Esophagus squamous epithelium (tissue), 5 donors: ENCODE measurements at places on chromosomes 7 and 10.

DNA sequence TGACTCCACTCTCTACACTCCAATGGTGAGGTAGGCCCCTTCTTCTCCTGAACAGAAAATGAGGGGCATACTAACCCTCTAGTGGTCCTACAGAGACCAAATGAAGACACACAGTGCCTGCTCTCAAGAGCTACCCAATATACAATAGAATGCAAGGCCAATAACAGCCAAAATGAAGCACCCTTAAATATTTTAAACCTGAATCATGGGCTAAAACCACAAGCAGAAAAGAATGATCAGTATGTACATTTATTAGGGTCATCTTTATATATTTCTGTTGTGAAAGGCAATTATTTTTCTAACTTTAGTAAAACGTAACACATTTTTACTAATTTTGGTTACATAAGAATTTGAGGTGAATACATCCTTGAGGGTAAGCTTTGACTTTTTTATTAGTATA lies 49.9 kb upstream of the COL1A2 start:
- no peak for DNase-seq

DNA sequence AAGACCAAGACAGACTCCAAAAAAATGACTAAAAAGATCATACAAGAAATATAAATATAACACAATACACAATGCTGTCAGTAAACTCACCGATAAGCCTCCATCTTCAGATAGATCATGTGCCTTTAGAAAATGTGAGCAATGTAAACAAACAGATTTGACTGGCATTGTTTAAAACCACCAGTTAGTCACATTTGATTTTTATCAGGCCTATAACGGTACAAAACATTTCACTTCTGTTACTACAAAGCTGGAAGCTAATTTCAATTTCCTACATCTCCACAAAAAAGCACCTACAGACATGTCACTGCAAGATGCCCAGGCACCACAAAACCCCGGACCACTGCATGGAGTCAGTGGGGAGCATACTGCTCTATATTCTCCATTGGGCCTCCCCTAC lies 18.9 kb downstream of the SGMS1 start:
- DNase-seq = no peak

DNA sequence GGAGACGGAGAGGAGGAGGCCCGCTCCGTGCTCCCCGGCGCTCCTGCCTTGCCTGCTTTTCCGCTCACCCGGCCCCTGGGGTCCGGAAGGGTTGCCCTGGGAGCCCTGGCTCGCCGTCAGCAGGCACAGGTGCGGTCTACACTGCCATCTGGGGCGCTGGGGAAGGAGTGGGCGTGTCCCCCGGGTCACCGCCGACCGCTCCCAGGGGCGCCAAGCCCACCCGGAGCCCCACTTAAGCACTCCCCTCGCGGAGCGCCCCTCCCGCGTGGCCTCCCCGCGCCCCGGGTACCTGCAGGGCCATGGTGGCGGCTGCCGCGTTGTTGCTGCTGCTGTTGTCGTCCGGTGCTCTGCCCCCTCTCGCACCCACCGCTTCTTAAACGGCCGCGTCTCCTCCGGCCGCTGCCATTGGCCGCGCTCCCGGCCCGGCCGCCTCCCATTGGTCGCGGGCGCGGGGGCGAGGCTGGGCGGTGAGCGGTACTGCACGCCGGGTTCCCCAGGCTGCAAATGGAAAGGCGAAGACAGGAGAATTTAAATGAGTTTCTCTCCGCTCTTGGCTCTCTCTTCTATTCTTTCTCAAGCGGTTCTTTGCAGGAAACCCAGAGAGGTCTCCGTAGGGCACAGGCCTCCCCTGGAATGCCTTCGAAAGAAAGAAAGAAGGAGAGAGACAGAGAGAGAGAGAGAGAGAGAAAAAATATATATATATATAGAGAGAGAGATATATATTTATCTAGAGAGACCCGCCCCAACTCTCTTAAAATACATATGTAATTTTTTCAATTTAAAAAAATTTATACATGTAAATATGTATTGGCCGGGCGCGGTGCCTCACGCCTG lies at the start of gene ACBD7:
Gene ACBD7 (minus strand): TSS at position 349 of the 834 bp plus-strand sequence. CDS start 48 bp downstream, at position 301.
- DNase-seq = peak; percentile 24

- DNase-seq = no peak
These were observed 672.2 kb downstream of the SDK1 start for GRCh38 chr7:3973264-3973663.

- no peak for DNase-seq
These were observed 1.7 kb upstream of the MCU start for GRCh38 chr10:72690071-72690755.

- DNase-seq = no peak
These were observed 49.9 kb downstream of the ARMC3 start for GRCh38 chr10:22977751-22978150.

GRCh38 chr10:132684164-132684891 lies 101.6 kb downstream of the NKX6-2 start:
- DNase-seq = no peak

DNA sequence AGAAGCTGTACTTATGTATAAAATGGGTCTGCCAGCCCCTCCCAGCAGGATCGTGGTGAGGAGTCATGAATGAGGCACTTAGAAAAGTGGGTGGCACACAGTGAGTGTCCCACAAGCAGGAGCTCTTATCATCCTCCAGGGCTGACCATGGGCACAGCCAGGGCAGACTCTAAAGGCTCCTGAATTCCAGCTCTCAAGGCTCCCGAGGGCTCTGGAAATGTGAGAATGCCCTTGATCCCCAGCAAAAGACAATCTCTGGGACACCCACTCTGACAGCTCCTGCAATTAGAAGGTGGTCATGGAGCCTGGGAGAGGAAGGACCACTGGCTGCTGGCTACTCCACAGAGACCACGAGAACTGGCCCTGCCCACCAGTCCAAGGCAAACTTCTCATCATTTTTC lies 1.6 kb downstream of the VSTM4 start:
- DNase-seq = no peak

GRCh38 chr10:112752288-112752687 lies 197.8 kb upstream of the TCF7L2 start:
- DNase-seq = no peak

- DNase-seq = no peak
These were observed 112.1 kb downstream of the PRKG1 start for GRCh38 chr10:51186361-51186760.

DNA sequence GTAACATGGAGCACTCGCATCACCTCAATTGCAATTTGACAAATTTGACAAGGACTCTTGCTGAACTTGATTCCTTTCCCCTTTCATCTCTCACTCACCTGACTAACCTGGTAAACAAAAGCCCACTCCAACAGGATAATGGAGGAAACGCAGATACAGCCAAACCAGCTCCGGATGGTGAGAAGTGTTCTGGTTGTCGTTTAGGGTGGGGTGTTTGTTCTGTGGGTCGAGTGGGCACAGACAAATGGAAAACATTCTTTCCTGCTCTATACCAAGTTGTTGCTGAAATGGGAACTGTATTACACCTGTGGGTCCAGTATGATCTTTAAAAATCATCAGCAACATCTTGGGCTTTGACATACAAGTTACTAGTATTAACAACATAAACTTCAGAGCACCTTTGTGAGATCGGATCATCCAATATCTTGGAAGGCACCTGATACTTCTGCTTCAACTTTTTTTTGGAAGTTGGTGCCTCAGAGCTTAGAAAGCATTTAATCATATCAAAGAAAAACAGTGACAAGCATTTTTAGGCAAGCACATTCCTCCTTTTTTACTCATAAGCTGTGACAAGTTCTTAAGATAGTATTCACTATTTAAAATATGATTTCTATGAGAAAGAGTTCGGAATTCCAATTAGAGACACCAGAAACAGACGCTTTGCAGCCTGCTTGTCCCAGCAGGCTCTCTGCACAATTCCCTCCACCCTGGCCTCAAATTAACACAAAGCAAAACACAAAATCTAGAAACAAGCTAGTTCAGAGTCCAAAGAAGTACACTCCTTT lies 58.1 kb downstream of the CCDC186 start:
- DNase-seq = no peak

GRCh38 chr7:25116621-25117020 lies 8.4 kb downstream of the CYCS start:
- DNase-seq = no peak

GRCh38 chr10:115936926-115937767 lies 335.9 kb downstream of the GFRA1 start:
- DNase-seq = no peak

DNA sequence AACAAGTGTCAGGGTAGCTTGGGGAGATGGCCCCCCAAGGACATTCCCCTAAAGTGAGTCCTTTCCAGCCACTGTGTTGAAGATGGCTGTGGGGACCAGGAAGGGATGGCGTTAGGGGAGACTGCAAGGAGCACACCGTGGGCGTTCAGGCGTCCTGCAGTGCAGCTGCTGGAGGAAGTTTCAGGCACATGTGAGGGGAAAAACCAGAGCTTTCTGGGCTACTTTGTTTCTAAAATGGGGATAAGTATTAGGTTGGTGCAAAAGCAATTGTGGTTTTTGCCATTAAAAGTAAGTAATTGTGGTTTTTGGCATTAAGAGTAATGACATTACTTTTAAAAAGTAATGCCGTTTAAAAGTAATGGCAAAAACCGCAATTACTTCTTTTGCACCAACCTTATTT lies 14.3 kb downstream of the PRF1 start:
- DNase-seq = no peak

DNA sequence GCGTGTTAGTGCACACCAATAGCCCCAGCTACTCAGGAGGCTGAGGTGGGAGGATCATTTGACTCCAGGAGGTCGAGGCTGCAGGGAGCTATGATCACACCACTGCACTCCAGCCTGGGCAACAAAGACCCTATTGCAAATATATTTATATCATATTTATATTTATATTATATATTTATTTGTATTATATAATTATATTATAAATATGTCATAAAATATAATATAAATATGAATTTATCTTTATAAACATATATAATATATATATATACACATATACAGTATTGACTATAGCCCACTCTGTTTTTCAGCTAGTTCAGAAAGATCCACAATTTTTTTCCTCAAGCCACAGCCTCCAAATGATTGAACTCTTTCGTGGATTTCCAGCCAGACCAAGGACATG lies 45.3 kb upstream of the MYL10 start:
- DNase-seq = no peak

DNA sequence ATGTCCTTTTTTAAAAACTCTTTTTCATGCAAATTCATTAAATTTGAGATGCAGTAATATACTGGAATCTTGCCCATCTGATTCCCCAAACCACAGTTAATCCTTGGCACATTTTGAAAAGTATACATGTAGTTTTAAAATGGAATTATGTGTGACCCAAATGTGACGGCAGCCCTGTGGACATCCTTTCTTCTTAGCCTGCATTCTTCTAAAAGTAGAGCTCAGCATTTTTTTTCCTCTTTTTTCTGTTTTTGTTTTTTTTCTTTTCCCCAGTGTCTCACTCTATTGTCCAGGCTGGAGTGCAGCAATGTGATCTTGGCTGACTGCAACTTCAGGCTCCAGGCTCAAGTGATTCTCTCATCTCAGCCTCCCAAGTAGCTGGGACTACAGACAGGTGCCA lies 338.9 kb downstream of the GALNT17 start:
- DNase-seq = no peak

- no peak for DNase-seq
These were observed 3.1 kb upstream of the ABCA13 start for GRCh38 chr7:48168159-48168558.

- DNase-seq = no peak
These were observed 12.4 kb upstream of the PTPN12 start for GRCh38 chr7:77524731-77525130.

DNA sequence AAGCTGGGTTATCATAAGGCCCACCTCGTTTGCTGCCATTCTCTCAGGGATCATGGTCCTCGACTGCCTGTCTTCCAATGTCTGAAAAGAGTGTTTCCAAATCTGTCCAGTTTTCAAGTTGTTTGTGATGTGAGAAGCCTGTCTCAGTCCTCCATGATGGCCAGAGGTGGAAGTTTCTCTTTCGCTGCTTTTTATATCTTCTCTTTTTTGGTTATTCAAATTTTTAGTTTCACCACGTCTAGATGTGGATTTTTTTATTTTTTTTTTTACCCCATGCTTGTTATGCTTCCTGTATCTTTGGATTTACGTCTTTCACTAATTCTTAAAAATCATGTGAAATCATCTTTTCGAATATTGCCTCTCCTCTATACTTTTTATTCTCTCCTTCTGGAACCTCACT lies 6.1 kb upstream of the RBM33 start:
- DNase-seq = no peak

DNA sequence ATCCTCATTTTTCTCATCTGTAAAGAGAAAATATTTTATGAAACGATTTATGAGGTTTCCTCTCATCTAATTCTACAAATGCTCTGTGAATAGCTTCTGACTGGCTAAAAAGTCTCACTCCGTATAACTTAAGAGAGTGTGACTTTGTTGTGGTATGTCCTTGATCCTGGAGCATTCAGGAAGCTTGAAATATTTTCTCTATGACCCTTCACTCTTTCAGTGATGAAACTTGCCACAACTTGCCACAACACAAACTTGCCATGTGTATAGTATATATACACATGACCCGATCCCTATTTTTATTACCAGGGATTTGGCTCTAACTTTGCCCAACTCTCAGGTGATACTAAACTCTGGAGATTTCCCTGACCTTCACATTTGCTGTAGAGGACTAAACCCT lies 74.1 kb downstream of the TES start:
- no peak for DNase-seq

- no peak for DNase-seq
These were observed at the start of gene MYPN for GRCh38 chr10:68109331-68109730. Gene MYPN, plus strand, starts transcription at chr10:68109488. Its CDS starts 11,951 bp downstream, at chr10:68121439.

DNA sequence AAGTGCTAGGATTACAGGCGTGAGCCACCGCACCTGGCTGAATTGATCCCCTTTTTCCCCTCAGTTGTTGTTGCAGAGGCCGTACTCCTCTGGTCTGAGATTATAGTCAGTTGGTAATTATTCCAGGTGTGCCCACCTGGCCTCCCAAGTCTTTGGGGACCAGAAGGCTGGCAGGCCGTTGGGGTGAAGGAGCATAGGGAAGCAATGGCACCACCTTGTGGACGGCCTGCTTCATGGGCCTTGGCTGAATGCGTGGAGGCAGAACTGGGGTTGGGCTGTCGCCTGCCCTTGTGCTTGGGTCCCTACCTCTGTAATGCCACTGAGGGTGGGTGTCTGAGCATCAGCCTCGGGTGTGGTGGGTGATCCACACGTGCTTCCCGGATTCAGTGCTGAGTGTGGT lies 125.7 kb downstream of the RGS10 start:
- no peak for DNase-seq

- no peak for DNase-seq
These were observed 11.7 kb downstream of the CASP2 start for GRCh38 chr7:143299840-143300239.
